ENCODE measurements at places on chromosomes 13 and 19. TPM values are rescaled to one million over a fixed set of nuclear protein-coding genes. Genes with fewer than 3 reads are reported as not detected.
A peak's percentile ranks its signal among the peaks of the same experiment; 100 is the strongest.

- peak; percentile 30 for DNase-seq
These were observed 558 bp downstream of the MZT1 start for GRCh38 chr13:72726726-72727416.

GRCh38 chr19:16075430-16076153, 703 bp upstream of the TPM4 start:
- no peak for DNase-seq

DNA sequence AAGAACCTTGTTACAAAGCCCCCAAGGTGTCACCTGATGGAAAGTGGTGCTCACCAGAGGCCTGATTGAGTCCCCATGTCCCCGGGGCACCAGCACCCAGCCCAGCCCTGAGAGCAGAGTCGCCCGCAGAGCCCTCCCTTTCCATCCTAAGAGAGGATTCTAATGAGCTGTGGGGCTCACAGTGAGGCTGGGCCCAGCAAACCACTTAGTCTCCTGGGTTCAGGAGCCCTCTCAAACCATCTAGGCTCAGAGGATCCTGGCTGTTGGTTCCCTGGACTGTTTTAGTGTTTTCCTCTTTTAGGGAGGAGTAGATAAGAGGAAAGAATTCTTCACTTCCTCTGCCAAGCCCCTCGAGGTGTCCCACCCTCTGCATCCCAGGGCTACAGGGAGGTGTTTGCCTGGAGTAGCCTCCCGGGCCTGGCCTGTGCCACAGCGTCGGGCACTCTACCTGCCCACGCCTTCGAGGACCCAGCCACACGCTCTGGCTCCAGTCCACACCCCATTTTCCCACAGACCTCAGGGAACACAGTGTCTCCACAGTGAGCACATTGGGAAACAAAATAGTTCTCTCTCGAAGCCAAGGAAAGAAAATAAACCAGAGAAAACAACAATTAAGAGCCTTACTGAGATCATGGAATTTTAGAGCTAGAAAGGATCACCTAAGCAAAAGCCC, 34.4 kb downstream of the DHRS12 start:
- DNase-seq = no peak

DNA sequence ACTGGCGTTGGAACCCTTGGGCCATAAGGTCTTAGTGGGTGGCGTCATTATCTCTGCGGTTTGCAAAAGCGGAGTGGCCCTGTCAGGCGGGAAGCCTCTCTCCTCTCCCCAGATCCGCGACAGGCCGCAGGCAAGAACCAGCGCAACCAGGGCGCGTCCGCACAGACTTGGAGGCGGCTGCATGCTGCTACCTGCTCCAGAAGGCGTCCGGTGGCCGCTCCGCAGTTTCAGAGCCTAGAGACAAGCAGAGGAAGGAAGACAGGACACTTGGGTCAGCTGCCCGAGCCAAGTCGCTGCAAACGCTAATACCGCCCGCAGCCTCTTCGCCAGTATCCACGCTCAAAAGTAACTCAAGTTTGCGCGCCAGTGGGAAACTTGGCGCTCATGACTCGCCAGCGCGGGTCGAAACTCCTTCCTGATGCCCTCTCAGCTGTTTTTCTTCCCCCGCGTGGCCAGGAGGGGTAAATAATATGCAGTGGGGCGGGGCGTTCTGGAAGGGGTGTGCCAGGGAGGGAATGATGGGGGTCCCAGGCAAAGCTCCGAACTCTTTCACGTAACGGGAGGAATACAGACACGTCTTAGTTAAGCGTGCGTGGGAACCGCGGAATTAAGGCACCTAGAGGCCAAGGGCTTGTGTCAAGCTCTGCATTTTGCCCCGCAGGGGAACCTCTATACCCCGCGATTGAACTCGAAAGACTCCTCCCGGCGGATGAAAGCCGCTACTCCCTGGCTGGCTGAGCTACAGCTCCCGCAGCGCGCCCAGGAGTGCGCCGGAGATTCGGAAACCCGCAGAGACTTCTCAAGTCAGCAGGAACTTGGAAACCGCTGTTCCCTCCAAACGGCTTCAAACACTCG, at the start of gene EDNRB:
EDNRB (minus strand) TSS at position 441 of the 855 bp plus-strand sequence; CDS start at position 183, 258 bp downstream.
- DNase-seq = peak; percentile 21

DNA sequence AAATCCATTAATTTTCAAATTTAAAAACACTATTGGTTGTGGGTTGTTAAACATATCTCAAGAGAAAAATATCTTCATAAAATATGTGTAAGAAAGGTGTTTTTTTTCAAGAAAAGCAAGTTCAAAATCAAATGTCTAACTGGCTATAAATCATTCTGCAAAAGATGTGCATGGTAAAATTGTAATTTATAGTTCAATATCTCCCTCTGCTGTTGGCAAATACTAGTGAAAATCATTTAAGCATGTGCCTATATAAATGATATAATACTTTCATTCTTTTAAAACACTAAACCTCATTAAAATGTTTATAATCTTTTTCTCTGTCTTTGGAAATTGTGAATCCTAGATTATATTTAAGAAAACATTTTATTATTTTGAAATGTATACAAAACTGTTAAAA, 17.2 kb upstream of the SLITRK6 start:
- DNase-seq = no peak

DNA sequence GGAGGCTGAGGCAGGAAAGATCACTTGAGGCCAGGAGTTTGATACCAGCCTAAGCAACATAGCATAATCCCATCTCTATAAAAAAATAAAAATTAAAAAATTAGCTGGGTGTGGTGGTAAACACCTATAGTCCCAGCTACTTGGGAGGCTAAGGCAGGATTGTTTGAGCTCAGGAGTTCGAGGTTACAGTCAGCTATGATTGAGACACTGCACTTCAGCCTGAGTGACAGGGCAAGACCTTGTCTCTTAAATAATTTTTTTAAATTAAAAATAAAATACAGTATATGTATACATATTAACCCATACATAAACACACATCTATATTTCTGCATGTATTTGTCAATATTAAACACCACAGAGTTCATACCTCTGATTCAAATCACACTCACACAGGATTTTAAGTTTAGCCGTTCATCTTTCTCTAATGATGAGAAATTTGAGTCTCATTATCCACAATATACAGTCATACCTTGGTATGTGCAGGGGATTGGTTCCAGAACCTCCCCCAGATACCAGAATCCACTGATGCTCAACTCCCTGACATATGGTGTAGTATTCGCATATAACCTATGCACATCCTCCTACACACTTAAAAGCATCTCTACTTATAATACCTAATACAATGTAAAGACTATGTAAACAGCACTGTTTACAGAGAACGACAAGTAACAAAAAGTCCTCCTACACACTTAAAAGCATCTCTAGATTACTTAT, 44.7 kb downstream of the PSPC1 start:
- no peak for DNase-seq

DNA sequence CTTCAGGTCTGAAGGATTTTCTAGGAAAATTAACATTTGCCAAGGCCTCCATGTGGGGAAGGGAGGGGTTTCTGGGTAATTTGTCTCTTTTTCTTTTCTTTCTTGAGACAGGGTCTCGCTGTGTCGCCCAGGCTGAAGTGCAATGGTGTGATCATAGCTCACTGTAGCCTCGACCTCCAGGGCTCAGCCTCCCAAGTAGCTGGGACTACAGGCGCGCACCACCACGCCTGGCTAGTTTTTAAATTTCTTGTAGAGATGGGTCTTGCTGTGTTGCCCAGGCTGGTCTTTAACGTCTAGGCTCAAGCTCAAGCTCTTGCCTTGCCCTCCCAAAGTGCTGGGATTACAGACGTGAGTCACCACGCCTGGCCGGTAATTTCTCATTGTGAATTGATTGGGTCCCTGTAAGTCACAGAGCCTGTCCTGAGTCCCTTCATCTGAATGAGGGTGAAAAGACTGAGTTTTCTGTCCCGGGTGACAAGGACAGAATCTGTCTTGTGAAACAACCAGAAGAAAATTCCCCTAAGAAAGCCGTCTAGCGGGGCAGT, 10.0 kb upstream of the SPC24 start:
- no peak for DNase-seq

GRCh38 chr19:4279267-4279529, 132 bp downstream of the SHD start:
- DNase-seq = no peak

GRCh38 chr19:50516456-50516855, 2.7 kb upstream of the ASPDH start:
- DNase-seq = no peak

GRCh38 chr19:51382004-51382403, 5.8 kb downstream of the LIM2 start:
- DNase-seq = no peak

DNA sequence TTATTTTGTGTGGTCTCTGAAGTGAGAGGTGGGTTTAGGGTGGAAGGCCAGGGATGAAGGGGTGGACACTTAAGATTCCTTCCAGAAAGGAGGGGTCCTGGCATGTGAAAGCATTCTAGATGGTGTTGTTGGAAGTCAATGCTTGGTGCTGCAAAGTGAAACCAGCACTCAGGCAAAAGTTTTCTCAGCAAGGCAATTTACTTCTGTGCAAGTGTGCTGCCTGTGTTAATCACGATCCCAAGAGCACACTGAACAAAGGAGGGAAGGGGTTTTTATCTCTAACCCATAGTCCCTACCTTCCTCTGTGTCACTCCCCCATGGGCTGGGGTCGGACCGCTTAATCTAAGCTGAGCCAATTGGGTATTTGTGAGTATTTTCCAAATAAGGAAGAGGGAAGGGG, 1.3 kb downstream of the ZNF134 start:
- no peak for DNase-seq

- DNase-seq = peak; percentile 19
These were observed 529 bp downstream of the ZNF836 start for GRCh38 chr19:52170863-52171320.

- DNase-seq = no peak
These were observed 1451.5 kb downstream of the EFNB2 start for GRCh38 chr13:105083992-105084391.

DNA sequence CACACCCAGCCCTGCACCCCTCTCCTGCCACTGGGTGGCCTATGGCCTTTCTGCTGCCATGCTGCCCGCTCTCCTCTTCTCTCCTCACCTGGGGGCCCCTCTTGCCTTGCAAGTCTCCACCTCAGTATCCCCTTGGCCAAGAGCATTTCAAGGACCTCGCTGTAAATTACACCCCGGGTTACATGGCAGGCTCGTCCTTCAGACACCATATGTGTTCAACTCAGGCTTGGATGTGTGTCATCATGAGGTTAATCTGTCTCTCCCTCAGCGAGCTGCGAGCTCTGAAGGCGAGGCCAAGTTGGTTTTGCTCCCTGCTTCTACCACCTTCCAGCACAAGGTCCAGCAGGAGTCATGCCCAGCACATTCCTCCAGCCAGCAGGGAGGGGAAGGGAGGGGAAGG, 74.8 kb upstream of the TM9SF2 start:
- DNase-seq = no peak

DNA sequence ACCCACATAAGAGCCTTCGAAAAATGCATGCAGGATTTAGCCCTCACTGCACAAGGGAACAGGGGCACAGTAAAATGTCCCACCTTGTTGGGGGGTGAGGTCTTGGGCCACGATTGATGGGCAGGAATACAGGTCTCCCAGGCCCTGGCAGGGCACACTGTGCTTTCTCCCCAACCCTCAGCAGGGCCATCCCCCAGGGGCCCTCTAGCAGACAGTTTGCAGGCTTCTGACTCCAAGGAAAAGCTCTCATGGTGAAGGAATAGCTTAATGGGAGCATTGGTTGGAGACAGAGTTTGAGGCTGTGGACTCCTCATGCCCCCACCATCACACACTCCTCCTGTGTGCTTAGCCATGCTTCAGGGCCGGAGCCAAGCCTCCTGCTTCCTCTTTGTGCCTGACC, 484.6 kb downstream of the ZNF536 start:
- no peak for DNase-seq

DNA sequence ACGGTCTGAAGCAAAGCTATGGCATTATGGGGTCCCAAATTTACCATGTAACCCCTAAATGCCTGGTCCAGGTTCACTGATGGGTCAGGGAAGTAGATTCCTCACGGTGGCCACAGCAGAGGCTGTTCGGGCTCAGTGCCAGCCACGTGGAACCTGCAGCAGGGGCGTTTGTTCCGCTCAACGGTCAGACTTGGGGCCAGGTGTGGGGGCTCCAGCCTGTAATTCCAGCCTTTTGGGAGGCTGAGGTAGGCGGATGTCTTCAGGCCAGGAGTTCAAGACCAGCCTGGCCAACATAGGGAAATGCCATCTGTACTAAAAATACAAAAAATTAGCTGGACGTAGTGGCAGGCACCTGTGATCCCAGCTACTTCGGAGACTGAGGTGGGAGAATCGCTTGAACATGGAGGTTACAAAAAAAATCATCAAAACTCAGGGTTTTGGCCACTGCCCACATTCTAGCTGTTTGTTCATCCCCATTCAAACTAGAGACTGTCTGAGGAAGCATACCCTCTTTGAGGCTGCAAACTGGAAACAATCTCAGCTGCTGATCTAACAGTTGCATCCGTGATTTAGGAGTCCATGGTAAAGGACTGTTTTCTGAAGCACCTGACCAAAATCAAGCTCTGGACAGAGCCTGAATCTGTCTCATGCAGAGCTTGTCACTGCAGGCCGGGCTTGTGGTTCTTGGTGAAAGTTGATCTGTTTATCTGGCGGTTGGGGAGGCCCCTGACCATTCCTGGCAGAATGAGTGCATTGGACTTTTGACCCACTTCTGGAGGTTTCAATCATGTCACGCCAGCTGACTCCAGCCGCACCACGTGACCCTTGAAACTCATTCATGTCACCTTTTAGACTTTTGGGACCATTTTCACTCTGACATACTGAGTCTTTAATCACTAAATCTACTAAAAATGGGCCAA, 30.2 kb upstream of the ZNF331 start:
- peak; percentile 74 for DNase-seq

- no peak for DNase-seq
These were observed 909.4 kb downstream of the UQCRFS1 start for GRCh38 chr19:28303502-28303901.

Gene ZNF729
- not detected for total RNA-seq

Gene PALM
- total RNA-seq = 1.1 TPM

Gene RFPL4A
- 89.1 TPM for total RNA-seq

Gene GRIK5
- 0.42 TPM for total RNA-seq

Gene APOC4
- not detected for total RNA-seq

Gene ZNF576
- total RNA-seq = 13.8 TPM

Gene METTL21C
- not detected for total RNA-seq

Gene HSPB6
- total RNA-seq = 0.06 TPM
